AML-193 (cell line): ENCODE measurements at places on chromosomes 5 and 9.

GRCh38 chr9:131503626-131504465 lies 1.1 kb downstream of the POMT1 start:
- peak; percentile 60 for DNase-seq

- no peak for DNase-seq
Observed at GRCh38 chr5:54869691-54870090, 115.7 kb downstream of the ESM1 start.

DNA sequence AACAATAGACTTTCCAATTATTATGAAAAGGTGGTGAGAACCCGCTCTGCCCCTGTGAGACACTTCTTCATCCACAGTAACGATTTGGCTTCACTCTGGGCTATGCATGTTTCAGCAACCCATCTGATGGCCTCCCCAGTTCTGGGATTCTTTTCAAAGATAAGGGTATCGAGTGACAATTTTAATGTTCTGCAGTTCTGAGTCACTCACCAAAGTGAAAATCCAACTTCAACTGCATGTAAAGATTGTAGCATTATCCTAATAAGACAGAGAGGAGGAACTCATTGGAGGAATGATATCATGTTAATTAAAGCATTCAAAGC lies 1078.3 kb upstream of the SEMA6A start:
- no peak for DNase-seq

- DNase-seq = no peak
Observed at GRCh38 chr9:4574657-4575243, 84.5 kb downstream of the SLC1A1 start.

- no peak for DNase-seq
Observed at GRCh38 chr9:134240361-134240760, 76.0 kb upstream of the RNU6ATAC start.

DNA sequence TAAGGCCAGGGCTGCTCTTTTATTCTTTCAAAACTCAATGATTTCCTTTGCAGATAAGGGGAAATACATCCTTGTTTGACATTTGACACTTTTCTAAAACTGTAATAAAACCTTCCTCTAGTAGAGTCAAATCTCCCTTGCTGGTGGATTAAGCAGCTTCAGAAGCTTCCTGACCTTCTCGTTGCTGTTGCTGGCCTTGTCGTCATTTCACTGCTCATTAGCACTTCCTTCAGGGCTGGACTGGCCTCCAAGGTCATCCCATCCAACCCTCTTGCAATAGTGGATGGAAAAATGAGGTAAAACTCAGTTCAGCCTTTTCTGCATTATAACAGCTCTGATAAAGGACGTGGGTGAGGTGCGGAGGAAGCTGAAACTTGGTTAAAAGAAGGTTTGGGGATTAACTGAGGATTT lies 1.1 kb upstream of the ADAMTSL1 start:
- DNase-seq = no peak

DNA sequence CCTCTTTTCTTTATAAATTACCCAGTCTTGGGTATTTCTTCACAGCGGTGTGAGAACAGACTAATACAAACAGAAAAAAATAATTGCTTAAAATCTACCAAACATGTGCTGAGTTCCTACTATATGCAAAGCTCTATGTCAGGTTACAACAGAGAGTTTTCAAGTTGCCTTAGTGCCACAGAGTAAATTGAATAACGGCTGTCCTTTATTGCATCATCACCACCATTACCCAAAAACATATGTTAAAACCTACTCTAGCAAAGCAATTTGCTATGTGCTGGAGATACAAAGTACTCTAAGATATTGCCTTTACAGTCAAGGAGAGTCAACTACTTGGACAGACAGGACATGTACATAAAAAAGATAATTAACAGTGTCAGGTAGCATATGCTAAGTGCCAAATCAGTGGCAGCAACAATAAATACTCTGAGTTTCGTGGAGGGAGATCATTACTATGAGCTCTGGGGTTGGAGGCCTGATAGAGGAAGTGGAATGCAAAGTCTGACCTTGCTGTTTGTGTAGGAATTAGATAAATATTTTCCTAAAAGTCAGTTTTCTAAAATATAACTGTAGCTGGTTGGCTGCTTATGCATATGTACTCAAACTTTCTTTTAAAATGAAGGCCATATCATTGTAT lies 1058.7 kb upstream of the WWC1 start:
- DNase-seq = no peak

- DNase-seq = no peak
Observed at GRCh38 chr5:171839112-171839511, 53.5 kb downstream of the SMIM23 start.

GRCh38 chr5:116451905-116452450 lies 122.6 kb downstream of the SEMA6A start:
- DNase-seq = no peak

DNA sequence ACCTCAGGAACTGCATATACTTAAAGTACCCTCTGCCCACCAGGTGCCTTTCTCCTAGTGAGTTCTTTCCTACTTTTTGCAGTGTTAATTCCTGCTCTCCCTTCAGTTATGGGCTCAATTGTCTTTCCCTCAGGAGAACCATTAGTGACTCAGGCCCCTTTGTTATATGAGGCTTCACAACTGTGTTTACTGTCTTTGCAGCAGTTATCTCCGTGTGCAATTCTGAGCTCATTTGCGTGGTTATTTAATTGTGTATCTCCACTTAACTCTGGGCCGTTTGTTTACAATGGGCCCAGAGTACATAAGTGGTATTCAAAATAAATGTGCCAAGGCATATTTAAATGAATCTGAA lies 9.6 kb downstream of the FBXO38 start:
- DNase-seq = no peak

DNA sequence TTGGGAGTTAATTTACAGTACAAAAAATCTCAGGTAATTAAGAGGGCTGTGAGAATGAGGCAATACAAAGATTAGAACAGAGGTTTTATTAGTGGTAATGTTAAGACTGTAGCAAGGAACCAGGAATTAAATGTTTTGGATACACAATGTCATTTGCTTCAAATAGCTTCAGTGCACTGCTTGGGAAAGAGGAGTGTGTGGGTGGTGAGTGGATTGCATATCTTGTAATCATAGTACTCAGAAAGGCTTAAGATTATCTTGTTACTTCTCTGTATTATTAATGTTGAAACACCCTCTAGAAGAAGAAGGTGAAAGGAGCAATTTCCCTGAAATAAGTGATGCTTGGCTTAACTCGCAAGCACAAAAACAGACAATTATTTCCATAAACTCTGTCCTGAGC lies 21.0 kb upstream of the TBCA start:
- no peak for DNase-seq

GRCh38 chr9:137711678-137712105 lies 92.9 kb downstream of the EHMT1 start:
- DNase-seq = no peak

GRCh38 chr9:38117651-38118050 lies 48.6 kb upstream of the SHB start:
- DNase-seq = no peak

- no peak for DNase-seq
Observed at GRCh38 chr9:90044710-90045151, 439.9 kb downstream of the GADD45G start.

- DNase-seq = no peak
Observed at GRCh38 chr5:124866355-124867136, 120.1 kb upstream of the ZNF608 start.

- DNase-seq = no peak
Observed at GRCh38 chr5:168324859-168325630, 33.6 kb downstream of the WWC1 start.

- no peak for DNase-seq
Observed at GRCh38 chr5:62432621-62433064, 20.1 kb downstream of the IPO11 start.

DNA sequence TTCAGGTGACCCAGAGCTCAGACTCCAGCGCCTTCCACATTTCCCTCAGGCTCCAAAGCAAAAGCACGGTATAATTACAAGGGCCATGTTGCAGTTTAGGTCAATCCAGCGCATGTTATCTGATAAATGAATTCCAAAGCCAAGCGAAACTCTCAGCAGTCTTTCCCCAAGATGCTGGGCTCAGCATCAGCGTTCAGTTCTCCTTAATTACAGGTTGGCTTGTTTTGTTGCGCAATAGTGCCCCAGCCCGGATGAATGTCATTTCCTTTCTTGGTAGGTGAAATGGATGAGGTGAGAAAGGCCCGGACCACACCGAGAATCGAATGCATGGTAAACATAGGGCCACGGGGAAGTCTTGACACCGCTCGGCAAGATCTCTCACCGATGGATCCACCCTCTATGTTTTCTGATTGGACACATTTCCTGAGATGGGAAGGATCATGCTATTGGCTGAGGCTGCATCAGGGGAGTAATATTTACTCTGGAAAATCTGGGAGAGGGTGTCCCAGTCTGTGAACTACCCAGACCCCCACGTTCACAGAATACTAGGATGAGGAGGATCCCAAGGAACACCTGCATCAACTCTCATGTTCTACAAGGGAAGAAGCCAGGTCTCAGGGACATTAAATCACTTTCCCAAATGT lies 221.2 kb upstream of the ANKRD55 start:
- DNase-seq = no peak
